ENCODE measurements at places on chromosomes 3 and 15. TPM values are rescaled to one million over a fixed set of nuclear protein-coding genes. Genes with fewer than 3 reads are reported as not detected.

The DPPA2 gene
- total RNA-seq: not detected

The MOBP gene
- not detected for total RNA-seq

The FSTL1 gene
- 68.6 TPM for total RNA-seq

The PYGO1 gene
- 7.4 TPM for total RNA-seq

The SPRED1 gene
- total RNA-seq: 5.8 TPM

The ISL2 gene
- total RNA-seq: 4.3 TPM

The SV2B gene
- total RNA-seq: 0.10 TPM

The PCBP4 gene
- total RNA-seq: 14.6 TPM

The GPR87 gene
- 0.94 TPM for total RNA-seq

The SNURF gene
- 10.8 TPM for total RNA-seq

The RYR3 gene
- 0.05 TPM for total RNA-seq

The ALS2CL gene
- 6.3 TPM for total RNA-seq

The ATP13A5 gene
- total RNA-seq: not detected

The ANKUB1 gene
- not detected for total RNA-seq

The CSPG4 gene
- 0.07 TPM for total RNA-seq

The TRH gene
- not detected for total RNA-seq

The ATP8B4 gene
- total RNA-seq: 1.1 TPM

The SLC9A9 gene
- not detected for total RNA-seq

The ZIC4 gene
- not detected for total RNA-seq

Data from A549 treated with RU486 at 1 μM for 4 hours (cell line).